Right atrium auricular region (tissue), 2 donors: ENCODE measurements at places on chromosomes 7 and 10. TPM values are rescaled to one million over a fixed set of nuclear protein-coding genes. Genes with fewer than 3 reads are reported as not detected.

DNA sequence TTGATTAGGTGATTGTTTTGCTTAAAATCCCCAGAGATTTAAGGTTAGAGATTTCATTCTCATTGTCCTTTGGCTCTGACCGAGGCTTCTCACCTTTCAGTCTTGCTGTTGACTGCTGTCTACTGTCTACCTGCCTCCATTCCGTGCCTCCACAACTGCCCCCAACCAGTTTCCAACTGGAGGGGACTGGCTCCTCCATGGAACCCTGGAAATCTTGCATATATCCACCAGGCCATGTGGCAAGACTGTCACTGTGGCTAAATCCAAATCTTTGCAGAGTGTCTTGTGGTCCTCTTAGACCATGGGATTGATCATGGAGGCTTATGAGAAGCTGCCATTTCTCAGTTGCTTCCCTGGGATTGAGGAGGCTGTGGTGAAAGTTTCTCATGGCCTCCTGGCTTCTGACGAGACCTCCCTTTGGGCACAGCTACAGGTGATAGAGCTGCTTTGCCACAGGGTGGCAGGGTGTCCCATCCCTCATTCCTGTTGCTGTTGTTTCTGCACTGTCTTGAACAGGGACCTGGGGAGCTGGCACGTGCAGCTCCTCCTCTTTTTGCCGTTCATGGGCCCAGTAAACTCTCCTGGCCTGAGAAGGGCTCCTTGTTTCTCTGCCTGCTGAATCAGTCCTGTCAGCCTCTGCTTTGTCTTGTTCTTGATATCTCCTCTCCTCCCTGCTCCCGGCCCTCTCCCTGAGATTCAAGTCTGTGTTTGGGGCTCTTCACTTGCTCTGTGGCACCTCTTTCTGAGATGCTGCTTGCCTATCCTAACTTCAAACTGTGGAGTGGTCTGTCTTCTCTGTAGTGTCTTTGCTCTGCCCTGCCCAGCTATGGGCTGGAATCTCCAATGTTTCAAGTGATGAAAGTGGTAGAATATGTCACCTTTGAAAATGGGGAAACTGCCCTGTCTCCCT, 63.6 kb upstream of the IGFBP3 start:
- DNase-seq: no peak
- no peaks in the 10 kb centered on the region for H3K27me3 ChIP-seq
- H3K4me3 ChIP-seq: no peak overlapping the region
- no peak overlapping the region for H3K27ac ChIP-seq
- no peaks in the 10 kb centered on the region for H3K4me1 ChIP-seq

ITIH5 gene
- total RNA-seq: 3.1 TPM

SLC26A3 gene
- not detected for total RNA-seq

DNA sequence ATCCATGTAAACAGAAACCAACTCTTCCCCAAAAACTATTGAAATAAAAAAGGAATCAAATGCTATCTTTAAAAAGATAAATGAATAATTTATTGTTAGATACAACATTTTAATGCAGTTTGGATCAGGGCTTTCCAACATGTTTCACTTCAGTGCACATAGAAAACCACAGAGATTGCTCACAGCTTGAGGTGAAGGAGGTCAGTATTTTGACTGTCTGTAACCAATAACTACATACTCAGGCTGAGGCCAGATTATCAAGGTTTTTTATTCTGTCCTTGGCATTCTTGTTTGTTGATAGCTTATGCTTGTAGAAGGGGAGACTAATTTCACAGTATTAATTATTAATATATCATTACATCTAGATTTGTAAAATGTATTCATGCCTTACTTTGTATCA, 195.5 kb downstream of the PRKG1 start:
- H3K4me3 ChIP-seq: no peak overlapping the region
- no peak overlapping the region for H3K27ac ChIP-seq
- H3K27me3 ChIP-seq: no peaks in the 10 kb centered on the region
- DNase-seq: no peak
- H3K4me1 ChIP-seq: no peaks in the 10 kb centered on the region

- DNase-seq: no peak
- H3K36me3 ChIP-seq: no peaks in the 10 kb centered on the region
- H3K27me3 ChIP-seq: no peaks in the 10 kb centered on the region
- no peak overlapping the region for H3K4me3 ChIP-seq
- no peaks in the 10 kb centered on the region for H3K4me1 ChIP-seq
Measured at GRCh38 chr7:82158327-82158726, 285.2 kb downstream of the CACNA2D1 start.

- H3K4me1 ChIP-seq: peaks cover 17% of the 10 kb centered on the region
- DNase-seq: no peak
- H3K27me3 ChIP-seq: no peaks in the 10 kb centered on the region
- no peak overlapping the region for H3K27ac ChIP-seq
- H3K4me3 ChIP-seq: no peak overlapping the region
Measured at GRCh38 chr7:102000123-102000522, 182.7 kb downstream of the CUX1 start.

OR2A42 gene
- 0.39 TPM for total RNA-seq

- H3K36me3 ChIP-seq: no peaks in the 10 kb centered on the region
- DNase-seq: no peak
- peaks cover 15% of the 10 kb centered on the region for H3K4me1 ChIP-seq
- no peak overlapping the region for H3K27ac ChIP-seq
- H3K4me3 ChIP-seq: no peak overlapping the region
Measured at GRCh38 chr7:2689343-2689847, 1.4 kb downstream of the AMZ1 start.

GRCh38 chr10:125591886-125592285, 91.1 kb downstream of the TEX36 start:
- no peak for DNase-seq
- H3K27ac ChIP-seq: no peak overlapping the region
- no peaks in the 10 kb centered on the region for H3K4me1 ChIP-seq
- no peaks in the 10 kb centered on the region for H3K36me3 ChIP-seq
- no peak overlapping the region for H3K4me3 ChIP-seq
